AG04449 (cell line): ENCODE measurements at places on chromosomes 7 and 10.

- DNase-seq, result no peak
These were observed 184.8 kb downstream of the NPSR1 start for GRCh38 chr7:34842782-34843181.

DNA sequence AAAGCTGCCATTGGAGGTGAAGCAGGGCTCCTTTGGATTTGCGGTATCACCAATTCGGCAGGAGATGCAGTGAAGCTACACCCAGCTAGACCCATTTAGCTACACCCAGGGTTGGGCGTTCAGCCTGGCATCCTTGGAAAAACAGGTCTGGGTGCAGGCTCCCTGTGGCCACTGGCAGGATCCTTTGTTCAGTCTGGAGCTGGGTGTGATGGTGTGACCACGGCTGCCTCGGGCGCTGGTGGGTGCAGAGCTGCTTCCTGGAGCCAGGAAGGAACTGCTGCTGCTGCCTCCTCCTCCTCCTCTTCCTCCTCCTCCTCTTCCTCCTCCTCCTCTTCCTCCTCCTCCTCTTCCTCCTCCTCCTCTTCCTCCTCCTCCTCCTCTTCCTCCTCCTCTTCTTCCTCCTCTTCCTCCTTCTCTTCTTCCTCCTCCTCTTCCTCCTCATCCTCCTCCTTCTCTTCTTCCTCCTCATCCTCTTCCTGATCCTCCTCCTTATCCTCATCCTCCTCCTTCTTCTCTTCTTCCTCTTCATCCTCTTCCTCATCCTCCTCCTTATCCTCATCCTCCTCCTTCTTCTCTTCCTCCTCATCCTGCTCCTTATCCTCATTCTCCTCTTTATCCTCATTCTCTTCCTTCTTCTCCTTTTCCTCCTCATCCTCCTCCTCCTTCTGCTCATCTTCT, 84.0 kb downstream of the GRK5 start:
- no peak for DNase-seq

DNA sequence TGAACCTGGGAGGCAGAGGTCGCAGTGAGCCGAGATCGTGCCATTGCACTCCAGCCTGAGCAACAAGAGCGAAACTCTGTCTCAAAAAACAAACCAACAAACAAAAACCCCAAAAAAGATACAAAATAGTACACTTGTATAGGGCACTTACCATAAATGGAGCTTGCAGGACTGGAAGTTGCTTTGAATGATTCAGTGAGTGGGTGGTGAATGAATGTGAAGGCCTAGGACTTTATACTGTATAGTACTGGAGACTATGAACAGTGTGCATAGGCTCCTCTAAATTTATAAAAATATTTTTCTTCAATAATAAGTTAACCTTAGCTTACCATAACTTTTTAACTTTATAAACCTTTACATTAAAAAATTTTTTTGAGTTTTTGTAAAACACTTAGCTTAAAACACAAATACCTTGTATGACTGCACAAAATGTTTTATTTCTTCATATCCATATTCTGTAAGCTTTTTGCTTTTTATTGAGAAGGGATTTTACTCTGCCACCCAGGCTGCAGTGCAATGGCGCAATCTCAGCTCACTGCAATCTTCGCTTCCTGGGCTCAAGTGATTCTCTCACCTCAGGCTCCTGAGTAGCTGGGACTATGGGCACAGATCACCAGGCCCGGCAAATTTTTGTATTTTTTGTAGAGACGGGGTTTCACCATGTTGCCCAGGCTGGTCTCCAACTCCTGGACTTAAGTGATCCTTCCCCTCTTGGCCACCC, 6.9 kb upstream of the H2AZ2 start:
- DNase-seq, result no peak

GRCh38 chr7:6639627-6640026, 2.5 kb downstream of the ZNF316 start:
- no peak for DNase-seq

- DNase-seq, result no peak
These were observed 177.3 kb downstream of the NSUN6 start for GRCh38 chr10:18474118-18474455.

- DNase-seq, result no peak
These were observed 319.0 kb downstream of the GRID1 start for GRCh38 chr10:86047588-86047987.

DNA sequence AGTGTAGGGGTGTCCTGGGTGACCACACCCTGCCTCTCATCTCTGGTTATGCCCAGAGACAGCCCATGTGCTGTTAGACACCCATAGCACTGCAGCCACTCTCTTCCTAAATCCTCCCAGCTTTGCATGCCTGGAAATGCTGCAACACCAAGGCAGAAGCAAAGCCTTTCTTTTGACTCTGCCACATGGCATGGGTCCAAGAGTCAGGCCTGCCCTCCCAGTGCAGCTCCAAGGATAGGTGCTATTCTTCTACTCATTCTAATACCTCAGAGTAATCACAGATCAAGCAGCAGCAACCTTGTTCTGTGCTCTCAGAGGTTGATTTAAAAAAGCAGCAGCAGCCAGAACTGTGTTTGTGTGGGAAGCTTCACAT, 23.4 kb downstream of the FRMPD2 start:
- no peak for DNase-seq

DNA sequence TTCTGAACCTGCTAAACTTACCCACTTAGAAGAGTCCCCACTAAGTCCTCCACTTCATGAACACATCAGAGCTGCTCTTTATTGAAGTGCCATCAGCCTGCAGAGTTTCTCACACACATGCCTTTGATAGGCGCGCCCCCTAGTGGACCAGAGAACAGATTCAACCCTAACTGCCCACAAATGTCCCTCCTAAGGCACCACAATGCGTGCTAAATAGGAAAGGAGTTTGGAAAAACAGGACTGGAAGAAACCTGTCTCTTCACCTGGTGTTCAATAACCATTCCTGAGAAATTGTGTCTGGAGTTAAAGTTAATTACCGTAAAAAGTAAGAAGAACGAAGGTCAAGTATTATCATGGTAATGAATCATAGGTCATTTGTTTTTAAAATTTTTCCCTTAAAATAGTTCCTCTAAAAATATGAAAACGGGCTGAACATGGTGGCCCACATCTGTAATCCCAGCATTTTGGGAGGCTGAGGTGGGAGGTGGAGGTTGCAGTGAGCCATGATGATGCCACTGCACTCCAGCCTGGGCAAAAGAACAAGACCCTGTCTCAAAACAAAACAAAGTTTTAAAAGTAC, 249.7 kb downstream of the ELMO1 start:
- DNase-seq, result peak; percentile 14

- DNase-seq, result no peak
These were observed 46.2 kb upstream of the ADRB1 start for GRCh38 chr10:113997428-113997827.

- no peak for DNase-seq
These were observed 104.3 kb upstream of the LANCL2 start for GRCh38 chr7:55260676-55261385.
